Activated CD8-positive, alpha-beta memory T cell treated with anti-CD3 and anti-CD28 coated beads for 48 hours (primary cell): ENCODE measurements at places on chromosomes 12 and 14.

- no peak for DNase-seq
Measured at GRCh38 chr12:13343375-13343774, 146.8 kb downstream of the EMP1 start.

DNA sequence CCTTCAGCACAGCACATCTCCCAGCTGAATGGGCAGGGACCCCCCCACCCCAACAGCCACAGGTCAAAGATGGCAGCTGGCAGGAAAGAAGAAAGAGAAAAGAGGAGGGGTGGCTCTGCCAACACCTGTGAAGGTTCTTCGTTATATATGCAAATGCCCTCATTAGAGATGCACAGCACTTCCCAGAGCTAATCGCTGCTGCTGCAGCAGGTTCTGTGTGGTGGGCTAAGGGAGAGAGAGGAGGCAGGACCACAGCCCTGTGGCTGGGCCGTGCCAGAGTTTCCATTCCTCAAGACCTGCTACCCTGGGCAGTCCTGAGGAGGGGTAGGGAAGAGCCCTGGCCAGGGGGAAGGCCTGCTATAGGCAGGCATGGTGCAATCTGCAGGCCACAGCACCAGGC, 28.7 kb downstream of the SMUG1 start:
- DNase-seq = no peak

DNA sequence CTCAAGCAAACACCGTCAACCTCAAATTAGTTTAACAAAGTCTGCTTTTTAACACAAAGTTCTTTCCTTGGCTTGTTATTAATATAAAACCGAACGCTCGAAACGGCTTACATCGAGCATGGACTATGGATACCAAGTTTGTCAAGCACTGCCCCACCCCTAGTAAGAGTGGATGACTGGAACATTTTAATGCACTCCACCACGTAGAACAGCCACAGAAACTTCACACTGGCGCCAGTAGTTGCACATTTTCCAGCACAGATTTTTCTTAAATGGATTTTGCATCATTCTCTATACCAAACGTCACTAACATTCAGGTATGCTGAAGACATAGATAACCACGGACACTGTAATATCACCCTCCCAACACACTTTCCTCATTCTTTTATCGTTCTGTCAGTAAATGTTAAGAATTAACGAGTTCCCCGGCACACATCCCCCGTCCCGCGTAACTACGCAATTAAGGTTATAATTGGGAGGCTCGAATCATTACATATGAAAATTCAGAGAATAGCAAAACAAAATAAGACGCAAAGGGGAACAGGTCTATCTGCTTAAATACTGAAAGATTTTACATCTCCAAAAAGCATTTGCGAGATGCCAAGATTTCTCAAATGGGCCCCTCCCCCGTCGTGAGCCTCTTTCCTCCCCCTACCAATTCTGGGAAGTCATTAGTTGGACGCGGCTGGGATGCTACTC, 990 bp downstream of the FERMT2 start:
- DNase-seq = no peak

GRCh38 chr12:131088701-131089530, 135.2 kb downstream of the ADGRD1 start:
- DNase-seq = no peak

GRCh38 chr14:68607081-68607866, 185.6 kb downstream of the ZFP36L1 start:
- no peak for DNase-seq

DNA sequence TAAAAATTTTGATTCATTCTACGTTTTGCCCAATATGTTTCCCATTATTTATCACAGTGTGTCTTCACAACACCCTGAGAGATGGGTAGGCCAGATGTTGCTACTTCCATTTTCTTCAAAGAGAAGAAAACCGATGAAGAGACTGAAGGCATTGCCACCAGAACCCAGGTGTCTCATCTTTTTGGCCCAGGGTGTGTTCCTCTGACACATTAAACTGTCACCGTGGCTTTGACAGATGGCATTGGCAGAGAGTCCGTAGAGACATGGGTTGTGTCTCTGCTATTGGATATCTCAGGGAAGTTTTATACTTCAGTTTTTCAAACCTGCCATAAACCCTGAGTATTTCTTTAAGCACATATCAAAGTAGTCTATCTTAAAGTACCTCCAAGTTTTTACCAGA, 11.3 kb upstream of the NUDT4 start:
- no peak for DNase-seq

GRCh38 chr12:49367381-49368239, at the start of gene SPATS2:
TSS of gene SPATS2 (plus strand) at chr12:49367462. CDS start at chr12:49461013, 93,551 bp downstream.
- no peak for DNase-seq

DNA sequence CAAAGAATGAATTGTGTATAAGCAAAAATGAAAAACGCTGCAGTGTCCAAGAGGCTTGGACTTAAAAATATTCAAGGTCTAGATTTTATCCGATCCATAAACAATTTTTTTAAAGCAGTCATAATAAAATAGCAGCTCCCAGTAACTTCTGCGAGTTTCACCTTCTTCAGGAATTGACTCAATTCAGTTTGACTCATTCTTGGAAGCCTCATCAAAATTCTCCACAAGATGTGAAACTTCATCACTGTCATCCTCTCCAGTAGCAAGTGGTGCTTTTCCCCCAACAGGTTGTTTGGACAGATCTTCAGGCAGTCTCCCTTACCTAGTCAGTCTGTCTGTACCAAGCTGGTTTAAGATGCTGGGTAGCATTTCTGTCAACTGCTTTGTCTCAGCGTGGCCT, 93.5 kb upstream of the FOXG1 start:
- no peak for DNase-seq

DNA sequence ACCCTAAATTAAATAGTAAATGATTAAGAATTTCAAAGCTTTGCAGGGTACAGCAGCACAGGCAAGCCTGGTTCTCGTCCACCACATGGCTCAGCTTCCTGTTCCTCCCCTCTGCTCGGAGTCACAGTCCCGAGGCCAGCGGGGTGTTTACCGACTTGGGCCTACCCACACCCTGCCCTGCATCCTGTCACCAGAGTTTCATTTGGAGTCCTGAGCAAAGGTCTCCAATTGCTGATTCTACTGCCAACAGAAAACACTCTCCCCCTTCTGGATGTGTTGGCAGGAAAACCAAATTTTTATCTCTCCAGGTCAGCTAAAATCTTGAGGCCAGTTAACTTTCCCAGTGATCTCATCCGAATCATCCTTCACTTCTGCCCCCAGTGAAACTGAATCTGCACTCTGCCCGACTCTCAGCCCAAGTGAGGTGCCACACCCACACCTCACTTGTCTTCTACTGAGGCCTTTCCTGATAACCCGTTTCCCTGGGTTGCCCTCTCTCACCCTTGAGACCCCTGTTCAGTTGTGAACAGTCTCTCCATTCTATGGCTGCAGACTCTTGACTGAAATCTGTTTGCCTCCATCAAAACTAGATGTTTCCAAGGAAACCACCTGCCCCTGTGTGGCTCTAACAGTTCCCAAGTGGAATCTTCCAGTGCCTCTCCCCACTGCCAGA, 71.2 kb downstream of the VCPKMT start:
- peak; percentile 51 for DNase-seq

GRCh38 chr12:83092129-83092528, 405.4 kb downstream of the TMTC2 start:
- no peak for DNase-seq

- no peak for DNase-seq
Measured at GRCh38 chr14:101471723-101472517, 89.4 kb upstream of the DIO3 start.

GRCh38 chr14:43795600-43796228, 711.4 kb downstream of the FSCB start:
- no peak for DNase-seq

GRCh38 chr14:89957791-89958190, 2.1 kb downstream of the TDP1 start:
- no peak for DNase-seq

- no peak for DNase-seq
Measured at GRCh38 chr14:34797747-34798583, 77.2 kb downstream of the BAZ1A start.

DNA sequence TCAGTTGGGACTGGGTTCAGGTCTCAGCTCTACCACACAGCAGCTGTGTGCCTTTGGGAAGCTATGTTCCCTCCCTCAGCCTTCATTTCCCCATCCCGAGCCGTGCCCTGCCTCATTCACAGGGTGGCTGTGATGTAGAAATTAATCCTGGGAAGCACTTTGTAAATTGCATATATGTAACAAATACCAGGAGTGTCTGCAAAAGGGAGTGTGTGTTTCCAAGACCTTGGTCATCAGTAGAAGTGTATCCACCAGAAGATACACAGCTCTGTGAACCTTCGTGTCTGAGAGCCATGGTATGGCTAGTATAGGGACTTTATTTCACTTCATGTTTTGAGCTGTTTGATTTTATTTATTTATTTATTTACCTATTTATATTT, 26.1 kb downstream of the ALDH2 start:
- no peak for DNase-seq

- DNase-seq = no peak
Measured at GRCh38 chr12:110874351-110874750, 27.6 kb downstream of the CCDC63 start.

DNA sequence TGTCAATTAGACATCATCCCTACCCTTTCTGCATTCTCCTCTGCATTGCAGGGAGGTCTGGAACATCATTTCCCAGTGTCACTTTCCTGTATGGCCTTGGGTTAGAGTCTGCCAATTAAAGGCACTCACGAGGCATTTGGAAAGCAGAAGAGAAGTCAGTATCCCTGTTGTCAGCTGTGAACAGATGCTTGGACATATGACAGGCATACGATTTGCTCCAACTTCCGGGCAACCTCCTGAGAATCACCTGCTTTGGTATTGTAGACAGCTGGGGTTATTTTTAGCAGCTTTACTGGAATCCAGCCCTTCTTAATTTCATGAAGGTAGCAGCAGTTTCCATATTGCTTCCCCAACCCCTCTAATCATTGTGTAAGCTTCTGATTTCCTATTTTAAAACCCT, 88.7 kb upstream of the DHRS4 start:
- no peak for DNase-seq

GRCh38 chr12:33265033-33265731, 174.4 kb downstream of the SYT10 start:
- no peak for DNase-seq

GRCh38 chr12:101891462-101891971, 14.1 kb downstream of the DRAM1 start:
- no peak for DNase-seq

- DNase-seq = peak; percentile 71
Measured at GRCh38 chr12:6532051-6532926, 2.0 kb upstream of the GAPDH start.

GRCh38 chr14:103104654-103105452, 10.3 kb downstream of the EXOC3L4 start:
- peak; percentile 40 for DNase-seq

- DNase-seq = no peak
Measured at GRCh38 chr14:91919814-91920213, 27.7 kb downstream of the FBLN5 start.

DNA sequence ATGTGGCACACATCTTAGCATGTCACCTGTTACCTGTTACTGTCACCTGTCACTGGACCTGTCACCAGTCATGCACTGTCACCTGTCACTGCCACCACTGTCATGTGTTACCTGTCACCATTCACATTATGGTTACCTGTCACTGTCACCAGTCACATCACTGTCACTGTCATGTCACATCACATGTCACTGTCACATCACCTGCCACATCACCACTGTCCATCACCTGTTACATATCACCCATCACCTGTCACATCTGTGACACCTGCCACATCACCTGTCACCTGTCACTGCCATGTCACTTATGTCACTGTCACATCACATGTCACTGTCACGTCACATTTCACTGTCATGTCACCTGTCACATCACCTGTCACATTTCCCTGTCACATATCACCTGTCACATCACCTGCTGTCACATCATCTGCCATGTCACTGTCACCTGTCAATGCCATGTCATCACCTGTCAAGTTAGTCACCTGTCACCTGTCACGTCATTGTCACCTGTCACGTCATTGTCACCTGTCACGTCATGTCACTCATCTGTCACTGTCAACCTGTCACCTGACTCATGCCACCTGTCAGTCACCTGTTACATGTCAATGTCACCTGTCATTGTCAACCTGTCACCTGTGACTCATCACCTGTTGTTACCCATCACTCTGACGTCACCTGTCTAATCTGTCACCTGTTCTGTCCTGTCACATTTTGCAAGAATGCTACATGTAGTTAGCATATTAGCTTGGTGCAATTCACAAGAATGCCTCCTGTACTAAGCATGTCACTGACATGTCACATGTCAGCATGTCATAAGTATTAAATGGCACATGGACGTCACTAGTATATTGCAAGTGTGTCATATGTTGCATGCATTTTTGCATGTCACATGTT, 29.0 kb upstream of the TESC start:
- DNase-seq = no peak

DNA sequence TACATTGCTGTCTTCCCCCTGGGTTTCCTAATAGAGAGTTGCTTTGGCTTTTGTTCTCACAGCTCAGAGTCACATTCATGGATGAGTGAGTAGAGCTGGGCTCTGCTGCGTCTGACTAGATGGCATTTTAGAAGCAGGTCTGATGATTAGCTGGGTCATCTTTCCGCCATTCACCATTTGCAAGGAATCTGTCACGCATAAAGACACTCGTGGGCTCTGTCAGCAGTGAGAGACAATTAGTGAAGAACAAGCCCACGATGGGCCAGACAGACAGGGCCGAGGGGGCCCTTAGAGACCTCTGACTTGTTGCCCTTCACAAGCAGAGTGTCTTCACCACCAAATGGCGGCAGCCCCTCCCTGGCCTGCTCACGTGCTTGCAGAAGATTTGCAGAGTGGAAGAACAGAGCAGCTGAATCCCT, 175.0 kb downstream of the CRADD start:
- DNase-seq = no peak

DNA sequence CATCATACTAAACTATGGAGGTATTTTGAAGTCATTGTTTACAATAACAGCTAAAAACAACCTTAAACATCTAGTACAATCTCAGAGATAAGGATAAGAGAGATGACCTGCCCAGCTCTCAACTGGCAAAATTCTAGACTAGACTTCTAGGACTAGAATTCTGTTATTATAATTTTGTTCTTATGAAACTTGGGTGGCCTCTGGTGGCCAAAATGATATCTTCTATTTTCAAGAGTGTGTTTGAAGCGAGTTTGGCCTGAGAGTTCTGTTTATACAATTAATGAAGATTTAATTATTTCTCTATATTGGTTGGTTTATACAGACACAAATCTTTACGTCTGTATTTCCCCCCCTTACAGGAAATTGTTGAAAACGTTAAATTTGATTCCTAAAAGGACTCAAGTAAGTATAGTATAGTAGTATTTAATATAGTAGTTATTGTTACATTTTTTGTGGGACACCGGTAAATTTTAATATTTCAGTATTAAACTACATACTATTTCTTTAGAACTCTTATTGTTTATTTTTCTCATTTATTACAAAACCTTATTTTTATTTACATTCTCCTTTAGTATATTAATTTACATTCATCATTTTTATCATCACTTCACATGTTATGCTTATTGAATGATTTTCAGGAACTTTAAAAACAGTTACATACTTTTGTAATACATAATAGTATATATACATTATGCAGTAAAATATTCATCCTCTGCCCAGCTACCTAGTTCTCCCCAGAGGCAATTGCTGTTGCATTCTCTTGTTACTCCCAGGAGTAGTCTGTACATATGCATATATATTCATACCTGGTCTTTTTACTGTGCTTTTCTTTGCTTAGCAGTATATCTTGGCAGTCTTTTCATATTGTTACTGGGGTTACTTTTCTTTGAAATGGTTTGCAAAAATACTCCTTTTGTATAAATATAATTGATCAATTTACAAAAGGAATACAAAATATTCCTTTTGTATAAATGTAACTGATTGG, 6.6 kb downstream of the PPHLN1 start:
- DNase-seq = no peak

GRCh38 chr14:66508547-66508845, 549 bp downstream of the GPHN start:
- no peak for DNase-seq
